ENCODE measurements at places on chromosomes 7 and 10.

DNA sequence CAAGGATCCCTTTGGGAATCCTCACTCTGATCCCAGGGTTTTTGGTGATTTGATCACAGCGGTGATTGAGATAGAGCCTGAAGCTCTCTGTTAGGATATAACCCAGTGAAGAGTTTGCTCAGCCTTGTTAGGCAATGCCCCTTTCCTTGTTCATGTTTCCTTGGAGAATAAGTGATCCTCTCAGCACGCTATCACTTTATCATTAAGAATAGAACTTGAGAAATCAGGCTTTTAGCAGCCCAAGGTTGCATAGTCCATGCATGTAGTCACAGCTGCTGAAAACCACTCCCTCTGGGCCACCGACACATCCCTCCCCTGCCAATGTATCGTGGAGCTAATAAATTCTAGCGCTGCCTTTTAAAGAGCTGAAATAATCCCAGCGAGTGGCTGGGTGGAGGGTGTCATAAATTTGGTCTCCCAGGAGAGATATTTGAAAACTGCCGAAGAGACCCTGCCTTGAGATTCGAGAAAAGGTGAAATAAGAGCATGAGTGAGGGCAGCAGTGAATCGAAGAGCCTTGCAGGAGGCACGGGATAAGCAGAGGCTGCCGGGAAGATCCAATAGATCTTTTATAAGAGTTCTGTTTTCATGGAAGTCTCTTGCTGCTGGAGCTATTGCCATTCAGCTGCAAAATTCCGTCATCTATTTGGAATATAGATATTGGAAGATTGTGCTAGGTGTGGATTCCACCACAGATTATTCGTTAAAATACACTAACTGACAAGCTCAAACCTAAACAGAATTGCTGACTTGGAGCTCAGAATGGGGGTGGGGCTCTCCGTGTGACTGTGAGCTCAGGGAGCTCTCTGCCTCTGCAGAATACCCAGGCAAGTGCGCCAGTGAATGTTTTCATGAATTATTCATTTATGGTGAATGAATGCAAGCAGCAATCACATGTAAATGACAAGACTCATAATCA is 249.8 kb downstream of the TRIL start:
- peak overlapping the region; percentile 80 for H3K27ac ChIP-seq
- H3K27me3 ChIP-seq: no peaks in the 10 kb centered on the region
- H3K36me3 ChIP-seq: no peaks in the 10 kb centered on the region
- H3K4me3 ChIP-seq: peak overlapping the region; percentile 16
- H3K4me1 ChIP-seq: no peaks in the 10 kb centered on the region
- peak; percentile 20 for DNase-seq

GRCh38 chr7:75847707-75848106 is 31.1 kb upstream of the RHBDD2 start:
- no peak for DNase-seq
- H3K36me3 ChIP-seq: no peaks in the 10 kb centered on the region
- H3K4me1 ChIP-seq: no peaks in the 10 kb centered on the region
- H3K27ac ChIP-seq: no peak overlapping the region

- no peak overlapping the region for H3K4me3 ChIP-seq
- no peaks in the 10 kb centered on the region for H3K36me3 ChIP-seq
- no peaks in the 10 kb centered on the region for H3K27me3 ChIP-seq
- no peaks in the 10 kb centered on the region for H3K4me1 ChIP-seq
- DNase-seq: no peak
Observed at GRCh38 chr10:123761038-123761428, 94.9 kb downstream of the GPR26 start.

DNA sequence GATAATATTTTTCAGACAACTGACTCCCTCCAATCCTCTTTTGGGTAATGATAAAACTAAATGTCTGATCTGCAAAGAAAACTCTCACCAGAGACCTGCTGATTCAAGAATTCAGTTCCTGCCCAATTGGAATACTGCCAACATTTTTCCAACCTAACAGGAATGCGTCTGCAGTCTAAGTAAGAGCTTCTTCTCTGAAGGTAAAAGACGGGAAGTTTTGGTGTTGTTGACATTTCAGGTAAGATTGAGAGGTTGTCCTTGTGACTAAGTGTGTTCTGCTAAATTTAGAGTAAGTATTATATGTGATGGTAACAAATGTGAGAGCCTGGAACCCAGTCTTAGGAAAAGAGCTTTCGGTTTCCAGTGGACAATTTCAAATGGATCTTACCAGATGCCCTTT is 17.6 kb downstream of the IFIT5 start:
- no peak overlapping the region for H3K4me3 ChIP-seq
- no peak overlapping the region for H3K27ac ChIP-seq
- no peaks in the 10 kb centered on the region for H3K36me3 ChIP-seq
- H3K27me3 ChIP-seq: no peaks in the 10 kb centered on the region

GRCh38 chr10:76969366-76969948 is 668.2 kb downstream of the KCNMA1 start:
- H3K4me3 ChIP-seq: no peak overlapping the region
- DNase-seq: no peak
- H3K36me3 ChIP-seq: no peaks in the 10 kb centered on the region
- H3K27me3 ChIP-seq: no peaks in the 10 kb centered on the region

DNA sequence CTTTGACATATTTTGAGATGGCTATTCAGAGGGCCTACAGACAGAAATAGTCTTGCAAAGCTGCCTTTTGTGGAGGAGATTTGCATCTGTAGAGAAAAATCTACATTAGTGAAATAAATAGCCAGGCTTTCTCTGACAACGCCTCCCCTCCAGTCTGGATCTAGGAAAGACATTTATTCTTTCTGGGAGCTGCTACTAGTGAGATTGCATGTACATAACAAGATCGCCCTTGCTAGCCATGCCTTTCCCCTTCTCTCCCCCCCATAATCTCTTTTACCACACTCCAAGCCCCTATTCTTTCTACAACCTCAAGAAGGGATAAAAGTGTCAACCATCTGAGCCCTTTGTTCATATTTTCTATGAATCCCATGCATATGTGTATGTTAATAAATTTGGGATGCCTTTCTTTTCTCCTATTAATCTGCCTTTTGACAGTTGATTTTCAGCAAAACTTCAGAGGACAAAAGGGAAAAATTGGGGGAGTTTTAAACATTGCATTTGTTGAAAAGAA is 194.2 kb downstream of the SNX13 start:
- H3K4me3 ChIP-seq: no peak overlapping the region
- no peaks in the 10 kb centered on the region for H3K4me1 ChIP-seq
- H3K36me3 ChIP-seq: no peaks in the 10 kb centered on the region
- DNase-seq: no peak

GRCh38 chr10:61465901-61466632 is 12.9 kb upstream of the TMEM26 start:
- no peak overlapping the region for H3K27ac ChIP-seq
- H3K36me3 ChIP-seq: no peaks in the 10 kb centered on the region
- peaks cover 19% of the 10 kb centered on the region for H3K4me1 ChIP-seq
- H3K4me3 ChIP-seq: no peak overlapping the region
- no peak for DNase-seq

DNA sequence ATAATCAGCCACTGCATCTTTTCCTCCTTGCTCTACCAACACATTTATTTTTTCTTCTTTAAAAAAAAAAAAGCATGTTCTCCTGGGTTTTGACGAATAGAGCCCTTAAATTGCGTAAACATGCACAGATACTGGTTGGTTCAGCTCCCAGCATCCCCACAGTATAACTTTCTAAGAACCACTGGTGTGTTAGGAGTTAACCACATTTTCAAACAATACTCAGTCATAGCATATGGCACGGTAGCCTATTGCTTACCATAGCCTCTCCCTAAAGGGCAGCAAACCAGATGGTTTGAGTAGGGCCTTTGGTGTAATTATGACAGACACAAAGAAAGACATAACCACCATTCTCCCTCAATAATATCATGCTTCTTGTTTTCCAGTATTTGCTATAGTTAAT is 145.0 kb downstream of the LRRC4 start:
- peak overlapping the region; percentile 52 for H3K27ac ChIP-seq
- no peaks in the 10 kb centered on the region for H3K4me1 ChIP-seq
- H3K36me3 ChIP-seq: no peaks in the 10 kb centered on the region
- no peaks in the 10 kb centered on the region for H3K27me3 ChIP-seq

DNA sequence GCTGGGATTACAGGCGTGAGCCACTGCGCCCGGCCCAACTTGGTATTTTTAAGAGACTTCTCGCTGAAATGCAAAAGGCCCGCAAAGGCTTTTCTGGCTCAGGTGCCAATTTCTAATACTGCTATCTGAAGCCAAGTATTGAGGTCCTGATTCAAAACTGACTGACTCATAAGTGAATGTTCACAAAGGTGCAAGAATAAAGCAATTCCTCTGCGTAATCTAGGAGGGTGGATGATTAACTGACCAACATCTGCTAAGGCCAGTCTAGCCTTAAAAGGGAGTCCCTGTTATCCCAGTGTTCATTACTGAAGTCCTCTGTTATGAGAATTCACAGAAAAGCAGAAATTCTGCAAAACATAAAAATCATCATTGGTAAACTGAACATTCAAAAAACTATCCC is 111.4 kb downstream of the SRPK2 start:
- no peaks in the 10 kb centered on the region for H3K4me1 ChIP-seq
- H3K27me3 ChIP-seq: no peaks in the 10 kb centered on the region
- no peak overlapping the region for H3K4me3 ChIP-seq
- no peak for DNase-seq
- no peak overlapping the region for H3K27ac ChIP-seq

DNA sequence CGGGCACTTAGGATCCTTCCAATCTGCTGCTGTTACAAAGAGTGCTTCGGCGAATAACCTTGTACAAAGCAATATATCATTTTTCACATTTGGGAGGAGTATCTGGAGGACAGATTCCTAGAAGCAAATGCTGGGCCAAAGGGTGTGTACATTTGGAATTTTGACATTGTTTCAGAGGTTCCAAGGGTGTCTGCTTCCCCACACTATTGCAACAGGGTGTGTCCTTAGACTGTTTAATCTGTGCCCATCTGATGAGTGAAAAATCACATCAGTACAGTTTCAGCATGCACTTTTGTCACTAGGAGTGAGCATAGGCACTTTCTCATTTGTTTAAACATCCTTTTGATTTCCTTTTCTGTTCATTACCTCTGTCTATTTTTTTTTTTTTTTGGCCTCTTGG is 8.6 kb upstream of the ELFN1 start:
- peaks cover 2% of the 10 kb centered on the region for H3K27me3 ChIP-seq
- H3K27ac ChIP-seq: no peak overlapping the region
- no peak for DNase-seq
- no peaks in the 10 kb centered on the region for H3K36me3 ChIP-seq

DNA sequence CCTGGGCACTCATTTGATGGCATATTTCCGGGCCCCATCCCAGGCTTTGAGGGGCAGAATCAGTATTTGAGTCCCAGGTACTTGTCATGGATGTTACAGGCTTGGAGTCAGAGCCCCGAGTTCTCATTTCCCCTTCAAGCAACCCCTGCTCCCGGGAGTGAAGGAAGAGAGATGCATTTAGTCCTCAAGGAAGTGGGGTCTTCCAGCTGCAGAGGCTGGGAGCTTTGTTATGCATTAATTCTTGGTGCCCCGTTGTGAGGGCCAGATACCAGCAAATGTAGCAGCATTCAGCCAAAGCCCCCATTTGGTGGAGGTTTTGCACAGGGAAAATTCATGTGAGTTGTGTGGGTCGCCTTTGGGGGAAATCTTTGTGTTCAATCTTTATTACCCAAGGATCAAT is 38.7 kb upstream of the TCERG1L start:
- no peak overlapping the region for H3K27ac ChIP-seq
- H3K27me3 ChIP-seq: no peaks in the 10 kb centered on the region
- H3K36me3 ChIP-seq: no peaks in the 10 kb centered on the region
- DNase-seq: no peak
- H3K4me1 ChIP-seq: no peaks in the 10 kb centered on the region
- H3K4me3 ChIP-seq: no peak overlapping the region

Measured in tibial nerve (tissue), 4 donors.